Cerebellar cortex (tissue), 1 donor: ENCODE measurements at places on chromosomes 3 and 15.

DNA sequence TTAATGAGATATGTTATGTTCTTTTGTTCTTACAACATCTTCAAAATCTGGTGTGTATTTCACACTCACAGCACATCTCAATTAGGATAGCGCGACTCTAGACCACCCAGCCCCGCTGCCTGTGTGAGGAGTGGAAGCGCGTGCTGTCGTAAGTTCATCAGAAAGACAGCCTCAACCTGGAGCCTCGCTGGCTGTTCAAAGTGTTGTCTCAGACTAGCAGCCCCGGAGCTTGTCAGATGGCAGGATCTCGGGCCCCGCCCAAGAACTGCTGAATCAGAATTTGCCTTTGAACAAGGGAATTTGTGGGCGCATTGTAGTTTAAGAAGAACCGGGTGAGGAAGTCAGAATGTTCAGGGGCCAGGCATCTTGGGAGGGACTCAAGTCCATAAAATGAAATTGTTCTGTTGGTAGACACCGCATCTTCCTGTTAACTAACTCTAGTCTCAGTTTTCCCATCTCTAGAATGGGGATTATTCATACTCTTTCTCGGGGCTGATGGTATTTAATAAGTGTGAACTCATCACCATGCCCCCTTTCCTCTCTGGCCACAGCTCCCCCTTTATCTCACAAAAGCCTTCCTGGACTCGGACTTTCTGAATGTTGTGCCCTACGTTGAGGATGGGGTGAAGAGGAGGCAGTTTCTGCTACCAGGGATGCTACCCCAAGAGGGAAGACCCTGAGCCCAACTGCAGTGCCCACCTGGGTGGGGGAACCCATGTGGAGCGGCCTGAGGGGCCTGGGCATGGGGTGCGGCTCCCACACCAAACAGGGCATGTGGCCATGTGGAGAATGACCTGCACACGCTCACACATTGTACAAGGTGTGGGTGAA is 40.4 kb downstream of the BHLHE40 start:
- DNase-seq: no peak

DNA sequence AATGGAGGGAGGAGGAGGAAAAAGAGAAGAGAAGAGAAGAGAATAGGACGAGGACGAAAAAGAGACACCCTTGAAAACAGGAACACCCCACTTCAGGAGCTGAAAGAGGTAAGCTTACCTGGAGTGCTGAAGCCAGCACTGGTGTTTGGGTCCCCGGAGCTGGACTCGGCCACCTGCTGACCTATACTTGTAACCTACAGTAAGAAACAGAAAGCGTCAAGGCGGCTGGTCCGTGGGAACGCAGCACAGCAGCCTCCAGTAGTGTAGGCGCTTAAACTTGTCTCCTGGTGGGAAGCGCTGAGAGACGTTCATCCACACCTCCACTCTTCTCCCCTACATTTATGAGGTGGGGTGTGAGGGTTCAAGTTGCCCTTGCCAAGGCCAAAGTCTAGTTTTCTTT is 141.0 kb downstream of the NSMCE3 start:
- DNase-seq: no peak

- DNase-seq: no peak
Observed at GRCh38 chr15:39127925-39128617, 452.8 kb upstream of the THBS1 start.

- no peak for DNase-seq
Observed at GRCh38 chr3:106183762-106184391, 315.1 kb upstream of the CBLB start.

DNA sequence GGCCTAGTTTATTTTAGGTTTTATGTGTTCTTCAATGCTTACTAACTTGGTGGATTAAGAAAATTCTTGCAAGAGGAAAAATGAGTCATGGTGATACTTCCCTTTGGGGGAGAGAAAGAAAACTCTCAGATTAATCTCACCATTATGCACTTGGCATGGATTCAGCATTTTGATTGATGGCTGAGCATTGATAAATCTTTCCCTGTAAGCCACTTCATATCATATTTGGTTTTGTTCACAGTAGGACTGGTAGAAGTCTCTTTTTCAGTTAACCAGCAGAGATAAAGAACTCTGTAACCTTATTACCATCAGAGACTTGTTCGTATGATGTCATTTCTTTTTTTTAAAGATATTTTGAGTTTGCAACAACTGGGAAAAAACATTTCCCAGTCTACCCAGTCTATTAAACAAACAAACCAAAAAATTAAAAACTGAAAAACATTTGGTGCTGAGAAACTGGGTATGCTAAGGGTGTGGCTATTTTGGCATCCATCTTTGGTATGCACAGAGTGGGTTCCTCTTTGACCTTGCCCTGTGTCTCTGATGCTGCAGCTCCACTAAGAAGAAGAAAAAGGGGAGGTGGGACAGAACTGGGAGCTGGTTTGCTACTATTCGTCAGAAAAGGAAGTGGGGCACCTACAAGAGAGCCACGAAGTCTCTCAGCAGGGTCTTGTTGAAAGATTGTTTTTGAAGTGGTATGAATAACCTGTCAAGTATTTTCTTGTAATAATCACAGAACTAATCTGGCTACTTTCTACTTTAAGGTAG is 17.2 kb downstream of the TMOD3 start:
- no peak for DNase-seq

DNA sequence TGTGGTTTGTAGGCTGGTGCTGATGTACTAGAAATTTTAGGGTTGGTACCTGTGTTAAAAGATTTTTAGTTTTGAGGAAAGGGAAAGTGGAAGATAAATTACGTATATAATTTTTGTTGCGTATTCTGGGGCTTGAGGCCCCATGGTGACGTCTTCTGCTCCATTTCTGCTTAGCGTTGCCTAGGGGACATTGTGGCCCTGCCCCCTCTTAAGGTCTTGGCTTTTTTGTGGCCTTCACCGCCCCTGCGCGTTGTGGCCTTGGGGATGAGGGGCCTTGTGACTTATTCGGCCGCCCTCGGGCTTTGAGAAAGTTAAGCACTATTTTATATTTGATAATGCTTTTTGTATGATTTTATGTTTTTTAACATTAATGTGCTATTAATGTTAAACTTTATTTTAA is 182.0 kb downstream of the KLF13 start:
- no peak for DNase-seq

DNA sequence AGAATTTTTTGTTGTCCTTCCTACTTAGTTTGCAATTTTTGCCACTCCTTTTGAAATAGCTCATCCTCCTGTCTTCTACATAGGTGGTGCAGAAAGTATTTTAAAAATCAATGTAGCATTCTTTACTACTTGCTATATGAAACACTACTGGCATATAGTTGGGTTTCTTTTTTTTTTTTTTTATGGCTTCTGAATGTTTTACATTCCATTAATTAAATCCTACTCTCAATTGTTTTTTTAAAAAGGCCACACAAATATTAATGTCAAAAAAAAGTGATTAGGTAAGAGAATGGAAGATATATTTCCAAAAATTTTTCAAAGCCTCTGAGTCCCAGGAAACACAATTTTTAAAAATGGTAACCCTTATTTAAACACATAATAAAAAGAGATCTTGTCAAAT is 262.6 kb downstream of the MAGI1 start:
- DNase-seq: no peak

GRCh38 chr15:51170882-51171633 is 76.4 kb upstream of the TNFAIP8L3 start:
- DNase-seq: no peak

GRCh38 chr15:99508311-99508645 is 57.5 kb upstream of the MEF2A start:
- no peak for DNase-seq
